NCI-H2029 treated with DMSO at 0.1 percent for 48 hours (cell line): ENCODE measurements at places on chromosomes 12 and 14.

DNA sequence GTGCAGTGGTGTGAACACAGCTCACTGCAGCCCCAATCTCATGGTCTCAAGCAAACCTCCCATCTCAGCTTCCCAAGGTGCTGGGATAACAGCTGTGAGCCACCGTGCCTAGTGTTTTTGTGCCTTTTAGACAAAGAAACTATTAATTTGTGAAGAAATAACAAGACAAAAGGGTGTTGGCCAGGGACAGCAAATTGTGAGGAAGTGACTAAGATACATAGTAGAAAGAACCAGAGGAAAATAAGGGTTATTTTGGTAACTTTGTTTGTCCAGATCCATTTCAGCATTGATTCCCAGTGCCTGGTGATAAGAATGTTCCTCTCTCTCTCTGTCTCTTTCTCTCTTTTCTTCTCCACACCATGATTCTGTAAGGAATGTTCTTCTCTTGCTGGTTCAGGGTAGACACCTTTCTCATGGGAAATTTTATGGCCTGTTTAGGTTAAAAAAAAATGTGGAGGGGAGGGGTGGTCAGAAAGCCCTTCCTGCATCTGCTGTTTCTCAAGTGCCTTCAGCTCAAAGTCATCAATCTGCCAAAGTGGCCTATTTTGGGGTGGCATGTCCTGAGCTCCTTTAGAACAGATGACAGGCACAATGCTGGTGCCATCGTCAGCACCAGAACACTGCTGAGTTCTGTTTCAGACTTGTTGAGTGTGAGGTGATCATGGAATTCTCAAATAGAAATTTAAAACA, 184.4 kb upstream of the EEA1 start:
- no peak for DNase-seq

- DNase-seq: no peak
Observed at GRCh38 chr14:86505808-86506207, 975.9 kb downstream of the FLRT2 start.

DNA sequence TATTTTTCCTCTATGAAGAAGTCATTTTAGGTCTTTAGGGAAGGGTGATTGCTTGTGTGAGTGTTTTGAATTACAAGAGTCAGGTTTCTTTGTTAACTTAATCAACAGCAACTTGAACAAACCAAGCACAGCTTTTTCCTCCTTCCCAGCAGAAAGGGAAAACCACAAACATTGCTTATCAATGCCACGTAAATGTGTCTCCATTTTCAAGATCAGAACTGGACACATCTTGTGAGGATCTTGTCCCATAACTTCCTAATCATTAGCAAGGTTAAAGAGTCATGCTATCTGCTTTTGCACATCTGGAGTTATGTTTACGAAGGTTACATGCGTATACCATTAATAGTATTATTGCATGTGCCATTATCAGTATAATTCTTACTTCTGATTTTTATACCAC, 248.0 kb upstream of the FLRT2 start:
- no peak for DNase-seq

- no peak for DNase-seq
Observed at GRCh38 chr14:92122351-92122677, 545 bp downstream of the CPSF2 start.

DNA sequence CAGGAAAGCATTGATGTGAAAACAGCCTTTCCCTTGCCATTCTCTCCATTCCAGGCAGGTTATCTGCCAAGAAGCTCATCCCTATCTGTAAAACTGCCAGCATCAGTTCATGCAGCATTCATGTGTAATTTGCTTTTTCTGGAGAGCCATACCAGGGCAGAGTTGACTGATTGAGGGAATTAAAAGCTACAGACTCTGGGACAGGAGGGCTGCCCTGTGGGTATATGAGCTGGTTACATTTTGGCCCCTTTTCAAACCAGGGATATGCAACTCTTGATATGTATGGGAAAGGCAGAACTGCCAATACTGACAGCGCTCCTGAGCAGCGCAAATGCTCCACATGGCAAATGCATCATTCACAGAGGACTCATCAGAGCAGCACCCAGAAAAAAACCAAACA, 53.7 kb downstream of the SYT1 start:
- DNase-seq: no peak

GRCh38 chr14:92088494-92088893, 17.9 kb downstream of the ATXN3 start:
- DNase-seq: no peak
